ENCODE measurements at places on chromosomes 4 and X.

- DNase-seq: no peak
Observed at GRCh38 chr4:84483688-84484087, 15.4 kb downstream of the NKX6-1 start.

- DNase-seq: no peak
Observed at GRCh38 chr4:168524006-168524405, 27.2 kb downstream of the PALLD start.

DNA sequence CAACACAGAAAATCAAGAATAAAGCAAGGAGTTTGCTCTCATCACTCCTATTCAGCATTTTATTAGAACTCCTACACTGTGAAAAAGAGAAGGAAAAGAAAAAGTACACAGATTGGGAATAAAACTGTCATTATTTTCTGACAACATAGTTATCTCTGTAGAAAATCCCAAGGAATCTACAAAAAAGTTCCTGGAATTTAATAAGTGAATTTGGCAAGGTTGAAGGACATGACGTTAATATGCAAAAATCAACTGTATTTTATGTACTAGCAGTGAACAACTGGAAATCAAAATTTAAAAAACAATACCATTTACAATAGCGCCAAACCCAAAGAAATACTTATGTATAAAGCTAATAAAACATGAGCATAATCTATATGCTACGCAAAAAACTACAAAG lies 26.3 kb downstream of the CHIC2 start:
- no peak for DNase-seq

- DNase-seq: no peak
Observed at GRCh38 chr4:33714971-33715370, 2529.3 kb downstream of the ARAP2 start.

- DNase-seq: no peak
Observed at GRCh38 chr4:579543-580175, 3.6 kb upstream of the TMEM271 start.

- no peak for DNase-seq
Observed at GRCh38 chr4:75015627-75016026, 82.7 kb downstream of the PARM1 start.

DNA sequence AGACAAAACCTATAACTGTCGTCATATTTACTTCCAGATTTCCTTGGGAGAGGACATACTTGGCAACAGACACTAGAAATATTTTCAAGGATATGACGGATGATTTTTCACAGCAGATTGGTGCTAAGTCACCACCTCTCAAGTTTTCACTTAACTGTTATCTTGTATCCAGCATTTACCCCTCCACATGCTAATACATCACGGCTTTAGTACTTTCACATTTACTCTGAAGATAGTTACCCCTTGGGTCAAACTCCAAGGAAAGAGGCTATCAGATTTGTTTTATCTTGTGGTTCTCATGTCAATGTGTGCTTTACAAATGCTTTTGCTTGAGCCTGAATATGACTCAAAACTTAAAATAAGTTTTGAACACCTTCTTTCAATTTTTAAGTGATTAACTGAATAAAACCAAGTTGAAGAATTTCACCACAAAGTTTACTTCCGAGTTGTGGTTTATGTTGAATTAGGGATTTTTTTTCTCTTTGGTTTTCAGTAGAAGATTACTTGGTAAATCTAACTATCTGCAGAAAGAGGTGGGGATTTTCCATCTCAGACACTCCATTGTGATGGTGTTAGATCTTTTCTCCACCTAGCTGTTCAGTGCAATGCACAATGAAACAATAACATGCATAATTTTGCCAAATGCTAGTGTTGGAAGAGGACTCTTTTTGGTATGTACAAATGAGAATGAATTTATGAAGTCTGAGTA lies 75.4 kb upstream of the FAT1 start:
- DNase-seq: no peak

- DNase-seq: no peak
Observed at GRCh38 chr4:156889616-156890594, 81.7 kb downstream of the PDGFC start.

- DNase-seq: no peak
Observed at GRCh38 chr4:176668324-176668723, 124.4 kb downstream of the VEGFC start.

DNA sequence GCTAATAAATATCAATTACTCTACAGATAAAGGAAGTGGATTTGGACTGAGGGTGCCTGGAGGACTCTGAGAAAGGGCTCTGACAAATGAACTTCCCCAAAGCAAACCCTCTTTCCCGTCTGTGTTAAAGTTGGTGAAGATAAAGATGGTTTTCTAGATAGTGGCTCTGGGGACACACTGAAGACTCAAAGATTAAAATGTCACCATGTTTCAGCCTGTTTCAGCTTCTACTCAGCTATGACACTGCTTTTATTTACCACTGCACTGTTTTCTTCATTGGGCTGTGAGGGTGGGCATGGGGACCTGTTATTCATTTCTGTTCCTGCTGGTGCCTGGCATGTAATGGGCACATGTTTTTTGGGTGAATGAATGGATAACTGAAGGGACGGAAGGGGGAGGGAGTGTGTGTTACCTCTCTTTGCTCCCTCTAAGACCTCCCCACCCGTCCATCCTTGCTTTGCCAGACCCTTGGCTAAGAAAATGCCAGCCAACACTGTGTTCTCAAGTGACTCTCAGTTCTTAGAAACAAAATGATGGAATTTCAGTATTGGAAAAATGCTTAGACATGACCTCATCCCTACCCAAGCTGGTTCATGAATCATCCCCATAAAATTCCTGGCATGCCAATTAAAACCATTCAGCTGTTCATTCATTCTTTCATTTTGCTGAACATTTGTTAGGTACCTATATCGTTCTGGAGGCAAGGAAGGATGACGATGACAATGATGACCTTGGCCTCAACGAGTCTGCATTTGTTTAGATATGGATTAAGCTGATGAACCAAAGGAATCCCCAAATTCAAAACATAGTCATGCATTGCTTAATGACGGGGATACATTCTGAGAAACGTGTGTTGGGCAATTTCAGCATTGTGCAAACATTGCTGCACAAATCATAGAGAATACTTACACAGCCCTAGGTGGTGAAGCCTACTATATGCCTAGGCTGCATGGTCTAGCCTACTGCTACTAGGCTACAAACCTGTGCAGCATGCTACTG lies 13.4 kb upstream of the STK32B start:
- DNase-seq: no peak

DNA sequence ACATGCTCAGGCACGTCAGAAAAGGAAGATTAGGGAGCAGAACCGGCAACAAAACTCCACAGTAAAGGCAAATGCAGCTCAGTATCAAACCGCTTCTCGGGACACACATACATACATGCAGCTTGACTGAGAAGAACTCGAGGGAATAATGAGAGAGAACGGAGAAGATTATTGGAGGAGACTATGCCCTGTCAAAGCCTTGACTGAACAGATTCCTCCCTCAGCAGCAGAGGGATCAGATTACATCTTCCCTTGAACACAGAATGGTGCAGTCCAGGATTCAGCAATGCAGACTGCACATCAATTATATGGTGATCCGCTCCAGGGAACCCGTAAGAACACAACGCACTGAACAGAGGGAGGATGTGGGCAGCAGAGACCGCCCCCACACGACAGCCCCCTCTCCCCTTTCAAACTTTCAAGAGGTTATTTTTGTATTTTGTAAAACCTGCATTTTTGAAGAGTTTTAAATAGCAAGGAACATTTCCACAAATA lies 183.2 kb downstream of the FBXW7 start:
- DNase-seq: no peak

DNA sequence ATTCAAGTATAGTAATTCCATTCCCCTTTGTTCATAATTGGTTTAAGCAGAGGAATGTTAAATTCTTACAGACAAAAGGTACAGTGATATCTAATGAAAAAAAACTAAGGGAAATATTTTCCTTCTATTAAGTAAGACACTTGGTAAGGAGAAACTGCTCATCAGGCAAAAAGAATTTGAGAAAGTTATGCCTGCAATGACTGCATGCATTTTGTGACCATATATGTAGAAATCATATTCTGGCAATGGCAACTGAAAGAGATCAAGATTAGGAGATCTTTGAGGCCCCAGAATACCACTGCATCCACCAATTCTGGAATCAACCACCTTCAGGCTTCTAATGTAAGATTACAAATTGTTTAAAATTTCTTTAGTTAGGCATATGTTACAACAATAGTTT lies 364.8 kb downstream of the PCDH10 start:
- DNase-seq: no peak

- DNase-seq: no peak
Observed at GRCh38 chr4:4865705-4866123, 6.2 kb downstream of the MSX1 start.

DNA sequence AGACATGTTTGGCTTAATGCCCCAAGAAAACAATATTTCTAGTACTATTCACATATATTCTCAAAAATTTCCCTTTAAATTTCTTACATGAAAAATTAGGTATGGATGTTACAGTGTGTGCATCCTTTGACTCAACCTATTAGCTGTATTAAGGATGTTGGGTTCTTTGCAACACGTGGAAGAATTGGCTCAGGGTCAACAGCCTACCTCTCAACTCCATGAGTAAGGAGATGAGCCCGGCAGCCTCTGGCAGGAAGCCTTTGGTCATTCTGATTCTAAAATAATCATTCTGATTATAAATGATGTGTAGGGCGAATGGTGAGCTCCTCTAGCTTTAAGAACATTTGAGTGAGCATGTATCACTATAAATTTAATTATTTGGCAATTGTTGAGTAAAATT lies 148.0 kb upstream of the WDFY3 start:
- no peak for DNase-seq

GRCh38 chr4:86512631-86513030 lies 81.5 kb upstream of the PTPN13 start:
- no peak for DNase-seq

DNA sequence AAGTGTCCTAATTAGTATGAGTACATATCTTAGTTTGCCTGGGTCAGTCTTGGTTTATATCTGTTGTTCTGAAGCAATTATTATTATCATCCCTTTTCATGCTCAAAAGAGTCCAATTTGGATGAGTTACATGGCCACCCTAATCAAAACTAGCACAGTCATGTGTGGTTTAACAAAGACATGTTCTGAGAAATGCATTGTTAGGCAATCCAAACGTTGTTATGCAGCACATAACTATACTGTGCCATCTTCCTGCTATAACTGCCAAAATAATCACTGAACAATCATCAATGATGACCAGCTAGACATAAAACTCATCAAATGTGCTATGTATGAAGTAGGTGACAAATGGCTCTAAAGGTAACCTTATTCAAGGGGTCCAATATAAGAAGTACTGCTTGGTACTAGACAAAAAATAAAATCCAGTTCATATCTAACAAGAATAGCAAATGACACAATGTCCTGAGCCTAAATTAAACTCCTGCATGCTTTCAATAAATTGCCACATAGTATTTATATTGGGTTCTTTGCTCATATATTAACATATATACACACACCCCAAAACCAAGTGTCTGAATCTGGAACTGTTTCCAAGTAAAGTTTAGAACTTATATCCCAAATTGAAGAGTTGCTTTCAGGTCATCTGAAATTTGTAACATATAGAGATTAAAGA lies 41.9 kb downstream of the CNOT6L start:
- no peak for DNase-seq

DNA sequence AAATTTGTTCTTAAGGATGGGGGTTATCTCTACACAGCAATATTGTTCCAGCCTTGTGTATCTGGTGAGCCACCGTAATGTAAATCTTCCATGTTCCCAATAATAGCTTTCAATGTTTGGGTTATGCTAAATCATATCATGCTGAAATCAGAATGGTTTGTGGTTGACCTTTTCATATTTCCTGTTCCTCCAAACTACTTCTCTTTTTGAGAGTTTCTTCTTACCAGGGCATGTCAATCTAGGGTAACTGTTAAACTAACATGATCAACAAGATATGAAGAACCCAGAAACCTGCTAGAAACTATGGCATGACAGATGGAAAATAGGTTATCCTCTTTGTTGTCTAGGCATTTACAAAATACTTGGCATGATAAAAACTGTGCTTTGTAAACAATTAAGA lies 22.0 kb downstream of the TNMD start:
- DNase-seq: no peak

- DNase-seq: no peak
Observed at GRCh38 chrX:13369256-13370030, 49.6 kb upstream of the ATXN3L start.

- DNase-seq: no peak
Observed at GRCh38 chrX:57595381-57595811, 3.6 kb downstream of the ZXDB start.

DNA sequence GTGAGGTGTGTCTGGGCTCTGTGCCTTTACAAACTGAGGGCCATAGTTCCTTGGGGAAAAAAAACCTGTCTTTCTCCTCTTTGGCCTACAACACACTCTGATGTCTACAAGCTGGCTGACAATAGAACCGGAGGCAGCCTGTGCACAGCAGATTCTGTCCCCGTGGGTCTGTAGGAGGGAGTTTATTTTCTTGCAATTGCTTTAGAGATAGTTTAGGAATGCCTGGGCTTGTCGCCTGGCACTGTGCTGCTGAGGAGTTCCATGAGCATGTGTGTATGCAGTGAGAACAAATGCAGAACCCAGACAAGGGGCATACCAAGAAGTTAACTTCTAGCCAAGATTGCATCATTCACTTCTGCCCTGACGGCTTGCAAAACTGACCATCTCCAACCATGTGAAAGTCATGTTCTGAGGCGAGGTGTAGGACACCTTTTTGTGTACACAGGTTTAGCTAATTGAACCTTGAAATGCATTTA lies 54.1 kb downstream of the CCNI start:
- DNase-seq: no peak

DNA sequence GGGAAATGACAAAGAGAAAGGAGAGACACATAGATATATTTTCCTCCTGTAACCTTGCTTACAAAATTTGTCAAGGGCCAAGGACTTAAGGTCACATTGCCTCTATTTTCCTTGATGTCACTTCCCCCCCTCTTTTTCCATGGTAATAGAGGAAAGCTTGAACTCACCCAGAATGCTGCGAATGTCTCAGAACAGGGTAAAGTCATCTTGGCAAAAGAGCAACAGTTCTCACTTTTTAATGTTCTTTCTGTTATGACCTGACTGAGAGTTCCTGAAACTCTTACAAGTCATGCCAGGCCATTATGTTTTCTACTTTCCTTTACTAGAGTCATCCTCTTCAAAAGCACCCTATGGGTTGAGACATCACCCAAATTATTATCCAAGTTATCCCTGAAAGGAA lies 50.7 kb upstream of the PRDM5 start:
- DNase-seq: no peak

- DNase-seq: no peak
Observed at GRCh38 chr4:176584031-176584606, 208.6 kb downstream of the VEGFC start.

DNA sequence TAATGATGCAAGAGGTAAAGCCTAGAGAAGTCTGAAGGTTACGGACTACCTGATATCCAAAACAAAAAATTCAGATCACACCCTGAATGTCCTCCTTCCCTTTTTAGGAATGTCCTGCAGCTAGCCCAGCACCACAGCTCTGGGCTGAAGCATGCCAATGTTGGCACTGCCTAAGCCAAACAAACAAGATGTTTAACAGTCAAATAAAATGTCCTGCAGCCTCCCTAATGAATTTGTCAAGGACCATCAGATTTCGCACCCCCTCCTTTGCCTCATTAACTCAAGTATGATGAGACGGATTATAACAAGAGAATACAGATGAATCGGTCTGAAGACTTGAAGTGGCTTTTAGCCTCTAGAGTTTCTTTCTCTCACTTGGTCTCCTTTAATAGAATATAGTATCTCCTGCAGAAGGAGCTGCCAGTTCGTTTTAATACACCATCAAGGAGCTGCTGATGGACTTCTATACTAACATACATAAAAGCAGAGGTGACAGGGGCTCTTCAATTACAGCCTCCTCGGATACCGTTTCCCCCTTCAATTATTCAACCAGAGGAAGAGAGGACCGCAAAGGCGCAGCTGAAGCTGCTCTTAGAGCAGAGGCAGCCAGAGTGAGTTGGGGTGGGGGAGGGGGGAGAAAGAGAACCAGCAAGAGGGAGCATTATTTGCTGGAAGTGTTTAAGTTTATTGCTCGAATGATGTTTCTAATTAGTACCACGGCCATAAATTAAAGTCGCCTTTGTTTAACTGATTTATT lies 3.0 kb upstream of the MAB21L2 start:
- DNase-seq: no peak

Data from stimulated activated CD8-positive, alpha-beta memory T cell treated with anti-CD3 and anti-CD28 coated beads, Interleukin-15, amount 100 ng/mL, for 24 hours (primary cell).